Mesenchymal stem cell (in vitro differentiated cells and primary cell): ENCODE measurements at places on chromosomes 4 and X.

DNA sequence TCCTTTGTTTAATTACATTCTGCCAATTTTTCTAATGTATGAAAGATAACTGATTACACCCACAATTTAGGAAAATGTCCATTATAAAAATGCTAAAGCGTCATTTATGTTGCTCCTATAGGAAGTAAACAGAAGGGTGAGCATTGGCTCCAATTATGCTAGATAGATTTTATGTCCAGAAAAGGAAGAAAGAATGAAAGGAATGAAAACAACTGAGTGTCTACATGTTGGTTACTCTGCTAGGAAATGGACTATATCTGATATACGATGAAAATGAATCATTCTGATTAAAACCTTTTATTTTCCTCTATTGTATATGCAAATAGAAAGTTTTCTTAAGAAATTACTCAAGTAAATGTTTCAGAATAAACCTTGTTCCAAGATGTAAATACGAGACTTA, 1.6 kb downstream of the ENAM start:
- no peak for DNase-seq

GRCh38 chr4:87054900-87055299, 120.1 kb downstream of the AFF1 start:
- DNase-seq: no peak

DNA sequence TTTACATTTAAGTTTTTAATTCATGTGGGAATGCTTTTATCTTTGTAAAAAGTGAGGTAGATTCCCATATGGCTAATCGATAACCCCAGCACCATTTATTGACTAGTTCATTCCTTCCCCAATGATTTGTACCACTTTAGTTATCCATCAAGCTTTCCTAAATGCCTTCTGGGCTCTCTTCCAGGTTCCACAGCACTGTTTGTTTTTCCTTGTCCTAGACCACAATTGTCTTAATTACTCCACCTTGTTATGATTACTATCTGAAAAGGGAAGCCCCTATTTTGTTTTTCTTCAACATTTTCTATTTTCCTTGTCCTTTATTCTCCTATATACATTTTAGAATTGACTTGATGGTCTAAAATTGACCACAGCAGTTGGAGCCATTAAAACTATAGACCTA, 48.5 kb upstream of the GPRIN3 start:
- no peak for DNase-seq

- no peak for DNase-seq
Measured at GRCh38 chr4:53374777-53375258, 2.6 kb upstream of the FIP1L1 start.

- DNase-seq: peak; percentile 83
Measured at GRCh38 chr4:4852591-4853362, 6.7 kb upstream of the MSX1 start.

- DNase-seq: no peak
Measured at GRCh38 chr4:1466034-1466862, 60.0 kb upstream of the NKX1-1 start.

- no peak for DNase-seq
Measured at GRCh38 chrX:30786374-30786773, 102.7 kb downstream of the TAB3 start.

DNA sequence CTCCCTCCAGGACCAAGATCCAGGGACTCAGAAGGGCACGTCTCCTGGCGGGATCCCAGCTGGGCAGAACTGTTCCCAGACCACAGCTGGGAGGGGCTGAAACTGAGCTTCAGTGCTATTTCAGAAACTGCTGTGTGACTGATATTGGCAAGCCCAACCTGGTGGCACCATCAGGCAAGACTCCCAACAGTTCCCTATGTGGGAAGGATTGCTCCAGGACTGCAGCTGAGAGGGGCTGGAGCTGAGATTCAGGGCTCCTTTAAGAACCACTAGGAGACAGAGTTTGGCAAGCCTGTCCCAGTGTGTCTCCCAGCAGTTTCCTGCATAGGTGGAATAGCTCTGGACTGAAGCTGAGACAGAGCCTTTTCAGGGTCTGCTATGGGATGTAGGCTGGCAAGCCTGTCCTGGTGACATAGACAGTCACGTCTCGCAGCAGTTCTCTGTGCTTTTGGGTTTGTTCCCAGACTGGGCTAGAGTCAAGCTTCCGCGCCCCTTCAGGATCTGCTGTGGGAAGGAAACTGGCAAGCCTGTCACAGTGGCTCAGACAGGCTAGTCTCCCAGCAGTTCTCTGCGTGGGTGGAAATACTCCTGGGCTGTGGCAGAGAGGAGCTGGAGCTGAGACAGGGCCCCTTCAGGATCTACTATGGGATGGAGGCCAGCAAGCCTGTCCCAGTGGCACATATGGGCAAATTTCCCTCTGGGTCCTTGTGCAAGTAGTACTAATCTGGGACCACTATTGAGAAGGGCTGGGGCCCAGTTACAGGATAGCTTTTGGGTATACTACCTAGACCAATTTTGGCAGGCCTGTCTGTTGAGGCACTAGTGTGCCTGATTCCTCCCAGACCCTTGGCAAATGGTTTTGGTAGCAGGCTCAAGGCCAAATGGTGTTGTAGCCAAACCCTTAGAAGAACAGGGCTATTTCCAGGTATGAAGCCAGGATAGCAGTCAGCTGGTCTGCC, 20.2 kb upstream of the MED14 start:
- DNase-seq: no peak

DNA sequence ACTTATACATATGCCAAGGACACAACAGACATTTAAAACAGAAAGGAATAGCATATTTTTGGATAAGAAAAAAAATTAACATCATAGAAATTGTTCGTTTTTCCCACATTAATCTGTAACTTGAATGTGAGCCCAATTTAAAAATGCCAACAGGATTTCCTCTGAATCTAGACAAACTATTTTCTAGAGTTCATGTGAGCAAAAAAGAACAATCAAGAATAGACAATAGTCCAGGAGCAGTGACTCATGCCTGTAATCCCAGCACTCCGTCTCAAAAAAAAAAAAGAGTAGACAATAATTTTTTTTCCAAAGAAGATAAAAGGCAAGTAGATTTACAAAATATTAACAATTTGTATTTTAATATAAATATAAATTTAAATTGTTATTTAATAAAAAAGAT, 73.7 kb upstream of the DUSP21 start:
- no peak for DNase-seq
